ENCODE measurements at places on chromosomes 3 and 15. TPM values are rescaled to one million over a fixed set of nuclear protein-coding genes. Genes with fewer than 3 reads are reported as not detected.
A peak's percentile ranks its signal among the peaks of the same experiment; 100 is the strongest.

The DLEC1 gene
- 0.57 TPM for polyA plus RNA-seq

The EFCAB12 gene
- polyA plus RNA-seq = 0.99 TPM

The CD86 gene
- polyA plus RNA-seq = 13.7 TPM

The DUOX2 gene
- 0.10 TPM for polyA plus RNA-seq

The PRICKLE2 gene
- polyA plus RNA-seq = 0.27 TPM

The GABRB3 gene
- 0.14 TPM for polyA plus RNA-seq

The CSTA gene
- polyA plus RNA-seq = 41.9 TPM

DNA sequence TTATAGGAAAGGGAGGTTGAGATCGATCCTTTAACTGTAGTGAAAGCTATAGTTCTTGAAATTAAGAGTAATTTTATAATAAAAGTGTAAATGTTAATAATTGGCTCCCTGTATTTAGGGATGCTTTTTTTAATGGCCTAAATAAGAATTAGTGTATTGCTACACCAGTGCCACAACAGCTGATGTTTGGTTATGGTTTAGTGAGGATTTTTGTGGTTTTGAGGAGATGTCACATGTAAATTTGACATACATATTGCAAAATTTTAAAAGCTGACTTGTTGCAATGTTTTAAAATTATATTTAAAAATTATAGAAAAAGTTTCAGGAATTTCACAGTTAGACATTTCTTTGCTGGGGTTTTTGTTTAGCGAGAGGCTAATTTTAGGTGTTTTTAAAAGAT, 3.9 kb downstream of the TSC22D2 start:
- H3K4me3 ChIP-seq = peak overlapping the region; percentile 89
- H3K36me3 ChIP-seq = no peaks in the 10 kb centered on the region
- peaks cover 56% of the 10 kb centered on the region for H3K4me1 ChIP-seq

DNA sequence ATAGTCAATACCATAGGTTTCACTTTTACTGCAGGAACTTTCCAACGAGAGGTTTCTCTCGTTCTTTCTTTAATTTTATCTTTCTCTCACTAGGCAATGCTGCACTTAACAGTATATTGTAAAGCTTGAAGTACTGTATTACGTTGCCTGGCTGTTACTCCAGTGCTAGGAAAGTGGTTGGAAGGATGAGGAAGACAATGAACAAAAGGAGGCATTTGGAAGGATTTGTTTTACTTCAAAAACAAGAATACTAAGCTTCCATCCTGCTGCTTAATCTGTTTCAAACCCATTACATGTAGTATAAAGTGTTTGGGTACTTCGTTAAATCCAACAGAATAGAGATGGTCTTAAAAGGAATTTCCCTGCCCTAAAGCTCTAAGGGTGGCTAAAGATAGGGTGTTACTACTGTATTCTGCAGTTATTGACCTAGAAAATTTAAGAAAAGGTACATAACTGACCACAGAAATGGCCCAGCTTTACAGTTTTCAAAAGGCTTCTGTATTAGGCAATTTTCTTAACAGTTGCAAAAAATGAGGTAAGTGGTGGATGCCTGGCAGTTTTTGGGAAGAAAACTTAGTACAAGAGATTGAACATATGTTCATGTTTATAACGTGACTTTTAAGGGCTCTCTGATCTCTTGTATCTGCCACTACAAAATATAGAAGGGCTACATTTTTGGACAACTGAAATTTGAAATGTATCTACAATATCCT, 785 bp upstream of the IFT57 start:
- H3K36me3 ChIP-seq = peaks cover 5% of the 10 kb centered on the region
- peak overlapping the region; percentile 93 for H3K4me3 ChIP-seq
- H3K4me1 ChIP-seq = peaks cover 63% of the 10 kb centered on the region

GRCh38 chr3:16824081-16824696, 60.6 kb upstream of the PLCL2 start:
- H3K27me3 ChIP-seq = no peaks in the 10 kb centered on the region
- H3K4me3 ChIP-seq = peak overlapping the region; percentile 15
- peak overlapping the region; percentile 34 for H3K27ac ChIP-seq
- DNase-seq = no peak

- no peak for DNase-seq
- H3K27ac ChIP-seq = peak overlapping the region; percentile 36
- H3K36me3 ChIP-seq = peaks cover 53% of the 10 kb centered on the region
- no peak overlapping the region for H3K4me3 ChIP-seq
- H3K4me1 ChIP-seq = no peaks in the 10 kb centered on the region
- H3K27me3 ChIP-seq = no peaks in the 10 kb centered on the region
Observed at GRCh38 chr3:37787153-37787867, 74.4 kb upstream of the CTDSPL start.

DNA sequence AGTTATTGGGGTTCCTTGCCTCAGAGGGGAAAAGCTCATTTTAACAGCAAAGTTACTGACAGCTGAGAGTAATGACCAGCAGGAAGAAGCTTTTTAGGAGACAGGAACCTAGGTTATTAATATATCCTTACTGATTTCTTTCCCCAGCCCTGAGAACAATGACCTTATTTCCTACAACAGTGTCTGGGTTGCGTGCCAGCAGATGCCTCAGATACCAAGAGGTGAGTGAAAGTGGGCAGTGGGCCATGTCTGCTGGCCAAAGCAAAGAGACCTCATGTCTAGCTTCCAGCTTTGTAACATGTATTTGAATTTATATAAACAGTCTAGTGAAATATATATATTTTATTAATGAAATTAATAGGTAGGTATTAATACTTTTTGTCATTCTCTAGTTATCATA, 5.0 kb downstream of the CCNDBP1 start:
- peaks cover 3% of the 10 kb centered on the region for H3K36me3 ChIP-seq
- peaks cover 27% of the 10 kb centered on the region for H3K4me1 ChIP-seq
- H3K27me3 ChIP-seq = no peaks in the 10 kb centered on the region
- no peak overlapping the region for H3K27ac ChIP-seq
- no peak overlapping the region for H3K4me3 ChIP-seq
